Dermis blood vessel endothelial cell (primary cell): ENCODE measurements at places on chromosomes 7 and 10. TPM values are rescaled to one million over a fixed set of nuclear protein-coding genes. Genes with fewer than 3 reads are reported as not detected.

DNA sequence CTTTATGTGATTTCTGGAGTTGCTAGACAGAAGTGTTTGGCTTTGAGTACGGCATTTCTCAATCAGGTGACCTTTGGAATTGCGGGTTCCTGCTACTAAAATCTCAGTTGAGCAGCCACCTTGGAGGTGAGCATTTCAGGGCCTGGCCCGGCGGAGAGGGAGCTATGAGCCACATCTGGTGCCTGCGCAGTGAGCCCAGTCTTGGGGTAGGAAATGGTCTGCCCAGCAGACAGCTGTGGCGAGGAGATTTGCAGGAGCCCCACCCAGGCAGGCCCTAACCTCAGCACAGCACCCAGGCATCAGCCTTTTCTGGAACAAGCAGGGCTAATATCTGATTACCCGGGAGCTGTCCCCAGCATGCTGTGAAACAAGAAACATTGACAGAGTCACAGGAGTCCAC, 547.9 kb upstream of the FOXK1 start:
- no peak for DNase-seq

DNA sequence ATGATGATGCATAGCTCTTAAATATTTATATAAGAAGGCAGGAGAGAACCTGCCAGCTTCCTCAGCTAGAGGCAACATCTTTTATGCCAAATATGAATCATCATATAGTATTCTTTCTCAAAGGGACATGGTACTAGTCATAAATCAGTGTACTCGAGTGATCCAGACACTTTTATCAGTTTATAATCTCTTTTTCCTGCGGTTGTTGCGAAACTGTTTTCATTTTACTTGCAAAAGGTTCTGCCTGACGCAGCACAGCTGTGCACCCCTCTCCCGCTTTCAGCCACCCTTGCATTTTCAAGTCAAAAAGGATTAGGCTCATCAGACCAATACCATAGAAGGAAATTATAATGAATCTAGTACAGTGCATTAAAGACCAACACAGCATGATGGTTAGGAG, 332.3 kb upstream of the PRKCQ start:
- DNase-seq, result no peak

The STRIP2 gene
- total RNA-seq, result 2.7 and 6.1 TPM in 2 replicates

- DNase-seq, result no peak
Observed at GRCh38 chr7:148481971-148482626, 108.5 kb upstream of the C7orf33 start.
